T-helper 17 cell (primary cell): ENCODE measurements at places on chromosomes 2 and 18. TPM values are rescaled to one million over a fixed set of nuclear protein-coding genes. Genes with fewer than 3 reads are reported as not detected.

The CMPK2 gene
- 5.3 TPM for total RNA-seq

The ABHD1 gene
- total RNA-seq, result 0.94 TPM

The LCLAT1 gene
- 6.7 TPM for total RNA-seq

DNA sequence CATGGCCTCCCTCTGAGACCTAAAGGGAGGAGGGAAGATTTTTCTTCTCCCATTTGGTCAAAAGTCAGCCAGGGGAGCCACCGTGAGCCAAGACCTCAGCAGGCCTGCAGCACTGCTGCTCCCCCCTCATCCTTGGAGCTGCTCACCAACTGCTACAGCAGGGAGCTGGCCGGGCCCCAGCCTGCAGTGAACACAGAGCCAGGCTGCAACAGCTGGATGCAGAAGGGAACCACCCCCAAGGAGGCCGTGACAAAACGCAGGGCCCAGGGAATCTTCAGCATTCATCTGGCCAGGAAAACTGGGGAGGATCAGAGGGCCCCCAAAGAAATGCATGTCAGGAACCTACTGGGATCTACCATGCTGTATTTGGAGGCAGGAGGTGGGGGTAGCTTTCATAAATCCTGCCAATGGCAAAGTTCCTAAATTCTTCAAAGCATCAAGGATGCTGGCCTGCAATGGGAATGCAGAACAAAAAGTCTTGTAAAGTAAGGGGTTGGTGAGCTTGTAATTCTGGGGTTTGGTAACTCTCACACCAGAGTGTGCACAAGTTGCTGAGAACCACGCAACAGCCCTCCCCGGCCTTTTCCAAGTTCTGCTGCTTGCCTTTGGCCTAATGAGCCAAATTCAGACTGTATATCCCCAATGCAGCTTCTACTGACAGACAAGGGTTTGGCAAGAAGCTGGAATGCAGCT lies 61.0 kb downstream of the CACNB4 start:
- no peaks in the 10 kb centered on the region for H3K36me3 ChIP-seq
- no peaks in the 10 kb centered on the region for H3K4me1 ChIP-seq
- no peak for DNase-seq
- H3K27ac ChIP-seq, result no peak overlapping the region
- no peak overlapping the region for H3K4me3 ChIP-seq

- no peaks in the 10 kb centered on the region for H3K27me3 ChIP-seq
- no peak overlapping the region for H3K27ac ChIP-seq
- no peak for DNase-seq
These were observed 53.7 kb downstream of the HS1BP3 start for GRCh38 chr2:20596973-20597859.

- H3K4me1 ChIP-seq, result no peaks in the 10 kb centered on the region
- no peak overlapping the region for H3K27ac ChIP-seq
- no peaks in the 10 kb centered on the region for H3K27me3 ChIP-seq
- no peak overlapping the region for H3K4me3 ChIP-seq
These were observed 583.5 kb downstream of the XIRP2 start for GRCh38 chr2:167471734-167472133.

GRCh38 chr2:158269143-158269542 lies 167.5 kb downstream of the UPP2 start:
- no peak overlapping the region for H3K4me3 ChIP-seq
- no peak overlapping the region for H3K27ac ChIP-seq
- H3K36me3 ChIP-seq, result no peaks in the 10 kb centered on the region
